ENCODE measurements at places on chromosomes 1 and 21. TPM values are rescaled to one million over a fixed set of nuclear protein-coding genes. Genes with fewer than 3 reads are reported as not detected.

The HIVEP3 gene
- 0.26 TPM for total RNA-seq

The RHBG gene
- total RNA-seq: not detected

The WDR64 gene
- not detected for total RNA-seq

The SPRR2G gene
- total RNA-seq: not detected

The TMCC2 gene
- 0.53 TPM for total RNA-seq

The RGL1 gene
- 44.1 TPM for total RNA-seq

The BMP8B gene
- total RNA-seq: under 0.01 TPM
